ENCODE measurements at places on chromosomes 1 and 21. TPM values are rescaled to one million over a fixed set of nuclear protein-coding genes. Genes with fewer than 3 reads are reported as not detected.

Gene WNT3A
- not detected for total RNA-seq

Gene CRYAA
- total RNA-seq, result not detected

Gene PTGER3
- 8.2 TPM for total RNA-seq

Gene PLA2G2C
- not detected for total RNA-seq

Gene HSF2BP
- total RNA-seq, result 4.7 TPM

Gene CYP4X1
- not detected for total RNA-seq

DNA sequence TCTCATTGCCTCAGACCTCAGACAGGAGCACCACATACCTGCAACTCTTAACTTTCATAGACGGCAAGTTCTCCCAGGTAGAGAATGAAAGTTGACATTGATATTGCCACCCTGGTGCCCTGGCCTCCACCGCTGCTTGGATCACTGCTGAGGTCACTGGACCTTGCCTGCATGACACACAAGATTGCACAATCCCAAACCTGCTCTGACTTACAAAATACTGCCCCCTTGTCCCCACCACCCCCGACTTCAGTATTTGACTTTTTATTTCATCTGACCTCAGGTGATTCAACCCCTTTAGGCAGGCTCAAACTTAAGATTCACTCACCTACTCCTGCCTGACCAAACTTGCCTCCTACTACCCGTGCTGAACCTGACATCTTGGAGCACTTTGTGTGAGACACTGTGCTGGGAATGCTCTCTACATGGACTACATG is 43.1 kb upstream of the S1PR1 start:
- DNase-seq, result peak; percentile 30

DNA sequence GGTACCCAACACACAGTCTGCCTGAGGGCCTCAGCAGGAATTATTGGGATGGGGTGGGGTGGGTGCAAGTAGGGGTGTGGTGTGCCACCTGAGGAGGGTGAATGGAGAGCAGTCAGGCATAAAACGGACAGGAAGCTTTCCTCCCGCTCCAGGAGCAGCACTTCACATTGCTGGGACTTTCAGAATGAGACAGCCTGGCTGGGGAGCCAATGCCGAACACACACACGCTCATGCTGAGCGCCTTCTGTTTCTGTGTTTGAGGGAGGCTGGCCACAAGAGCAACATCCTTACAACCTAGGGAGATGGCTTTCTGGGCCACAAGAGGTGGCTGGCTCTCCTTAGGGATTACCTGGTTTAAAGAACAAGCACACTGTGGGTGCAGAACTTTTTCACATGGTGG is 98.0 kb downstream of the LAMC2 start:
- DNase-seq, result no peak

GRCh38 chr1:119324198-119324597 is 44.4 kb upstream of the HAO2 start:
- no peak for DNase-seq

GRCh38 chr1:175003521-175003920 is 3.8 kb downstream of the CACYBP start:
- DNase-seq, result no peak

GRCh38 chr1:147541672-147542568 is 619 bp downstream of the BCL9 start:
- DNase-seq, result peak; percentile 60

DNA sequence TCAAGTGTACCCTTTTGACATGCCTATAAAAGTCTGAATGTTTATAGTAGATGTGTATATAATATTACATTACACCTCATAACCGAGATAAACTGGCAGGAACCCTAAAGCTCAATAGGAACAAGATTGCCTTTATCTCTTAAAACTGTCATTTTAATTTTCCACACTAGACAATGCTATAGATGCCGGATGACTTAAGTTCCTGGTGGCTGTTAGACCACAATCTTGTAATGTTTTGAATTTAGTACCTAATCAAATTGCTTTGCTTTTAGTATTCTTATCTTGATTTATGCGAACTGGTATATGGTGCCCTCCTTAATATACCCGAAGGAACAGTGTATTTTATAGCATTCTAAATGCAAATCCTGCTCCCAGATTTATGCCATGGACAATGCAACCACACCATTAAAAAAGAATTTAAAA is 1397.0 kb upstream of the ADGRL4 start:
- DNase-seq, result no peak

- DNase-seq, result no peak
Measured at GRCh38 chr1:118007391-118007790, 77.9 kb downstream of the WDR3 start.

DNA sequence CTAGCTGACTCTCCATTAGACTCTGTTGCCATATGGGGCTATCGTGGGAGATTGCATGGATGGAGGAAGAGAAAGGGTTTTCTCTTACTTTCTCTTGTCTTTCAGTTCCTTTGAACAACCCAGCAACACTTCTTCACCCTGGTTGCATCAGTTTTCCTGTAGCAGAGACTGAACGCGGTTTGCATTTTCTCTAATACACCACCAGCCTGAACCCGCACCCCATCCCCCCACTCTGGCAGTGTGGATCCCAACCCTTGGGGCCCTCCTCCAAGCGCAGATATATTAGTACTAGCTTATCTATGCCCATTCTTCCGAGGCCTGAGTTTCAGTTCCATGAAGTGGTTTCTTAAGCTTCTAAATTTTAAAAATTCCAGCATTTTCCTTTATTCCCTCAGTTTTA is 12.6 kb downstream of the DR1 start:
- DNase-seq, result no peak

DNA sequence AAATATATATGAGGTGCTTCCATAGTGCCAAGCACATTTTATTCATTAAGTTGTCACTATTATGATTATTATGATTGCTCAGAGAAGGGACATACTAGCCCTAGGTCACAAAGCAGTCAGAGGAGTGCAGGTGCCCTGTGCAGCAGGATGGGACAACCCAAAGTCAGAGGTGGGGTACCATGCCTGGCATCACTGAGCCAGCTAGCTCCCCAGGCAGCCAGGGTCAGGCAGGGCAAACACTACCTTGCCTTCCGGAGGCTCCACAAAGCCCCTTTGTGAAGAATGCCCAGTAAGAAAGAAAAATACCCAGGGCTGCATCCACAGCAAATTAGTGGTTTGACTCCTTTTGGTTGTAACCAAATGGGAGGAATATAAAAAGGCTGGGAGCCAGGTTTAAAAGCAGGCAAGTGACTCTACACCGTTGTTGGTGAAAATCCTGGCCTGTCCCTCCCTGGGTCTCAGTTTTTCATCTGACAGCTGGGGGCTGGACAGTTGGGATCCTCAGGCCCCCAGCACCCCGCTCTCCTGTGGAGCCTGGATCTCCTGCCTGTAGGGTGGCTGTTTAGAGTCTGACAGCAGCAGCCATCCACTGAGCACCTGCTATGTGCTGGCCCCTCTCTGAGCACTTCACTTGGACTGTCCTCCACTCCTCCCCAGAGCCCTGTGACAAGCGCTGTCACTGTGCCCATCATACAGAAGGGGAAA is 98.8 kb downstream of the GLIS1 start:
- DNase-seq, result no peak

- no peak for DNase-seq
Measured at GRCh38 chr1:109819906-109820305, 56.2 kb upstream of the EPS8L3 start.

DNA sequence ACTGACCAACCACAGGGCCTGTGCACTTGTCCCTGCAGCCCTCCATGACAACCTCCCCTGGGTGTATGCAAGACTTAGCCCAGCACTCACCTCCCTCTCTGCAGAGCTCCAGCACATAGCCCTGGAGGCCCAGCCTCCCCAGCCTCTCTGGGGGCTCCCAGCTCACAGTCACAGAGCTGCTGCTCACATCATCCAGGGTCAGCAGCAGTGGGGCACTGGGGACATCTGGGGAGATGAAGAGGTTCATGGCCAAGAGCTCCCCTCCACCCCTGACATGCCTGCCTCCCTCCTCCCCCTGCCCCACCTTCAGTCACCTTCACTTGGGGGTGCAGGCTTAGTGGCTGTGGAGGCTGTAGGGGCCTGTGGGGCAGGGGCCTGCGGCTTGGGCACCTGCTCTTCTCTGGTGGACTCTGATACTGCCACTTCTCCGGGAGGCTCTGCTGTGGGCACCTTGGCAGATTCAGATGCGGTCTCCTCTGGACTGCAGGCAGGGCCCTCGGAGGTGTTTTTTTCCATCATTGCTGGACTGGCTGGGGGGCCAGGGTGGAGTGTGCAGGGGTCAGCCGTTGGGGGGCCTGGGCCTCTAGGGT is at the start of gene MYBPH:
Gene MYBPH (minus strand): TSS at position 590 of the 590 bp plus-strand sequence. CDS start 71 bp downstream, at position 519.
- DNase-seq, result no peak

GRCh38 chr1:243494741-243495431 is 239.0 kb downstream of the SDCCAG8 start:
- DNase-seq, result peak; percentile 9

Data from M059J (cell line).